ENCODE measurements at places on chromosomes 3 and 15. TPM values are rescaled to one million over a fixed set of nuclear protein-coding genes. Genes with fewer than 3 reads are reported as not detected.
A peak's percentile ranks its signal among the peaks of the same experiment; 100 is the strongest.

FOXB1 gene
- not detected for total RNA-seq

DNA sequence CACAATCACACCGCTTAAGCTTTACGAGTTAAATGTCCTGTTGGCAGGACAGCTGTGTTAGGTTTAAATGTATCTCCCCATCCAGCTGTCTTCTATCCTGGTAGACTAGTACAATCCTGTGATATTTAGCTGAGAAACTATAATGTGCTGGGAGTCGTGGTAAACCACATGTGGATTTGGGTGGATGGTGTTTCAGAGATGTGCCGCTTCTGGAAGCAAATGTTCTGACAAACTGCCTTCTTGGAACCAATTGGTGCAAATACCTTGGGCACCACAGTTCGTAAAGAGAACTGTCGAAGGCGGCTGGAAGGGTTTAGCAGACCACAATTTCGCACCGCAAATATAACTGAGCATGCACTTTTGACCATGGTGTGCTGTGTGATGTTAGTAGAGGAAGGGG lies 15.0 kb downstream of the SCG5 start:
- no peaks in the 10 kb centered on the region for H3K27me3 ChIP-seq
- no peaks in the 10 kb centered on the region for H3K36me3 ChIP-seq
- no peak overlapping the region for H3K4me3 ChIP-seq
- H3K27ac ChIP-seq: no peak overlapping the region
- peaks cover 1% of the 10 kb centered on the region for H3K4me1 ChIP-seq

DNA sequence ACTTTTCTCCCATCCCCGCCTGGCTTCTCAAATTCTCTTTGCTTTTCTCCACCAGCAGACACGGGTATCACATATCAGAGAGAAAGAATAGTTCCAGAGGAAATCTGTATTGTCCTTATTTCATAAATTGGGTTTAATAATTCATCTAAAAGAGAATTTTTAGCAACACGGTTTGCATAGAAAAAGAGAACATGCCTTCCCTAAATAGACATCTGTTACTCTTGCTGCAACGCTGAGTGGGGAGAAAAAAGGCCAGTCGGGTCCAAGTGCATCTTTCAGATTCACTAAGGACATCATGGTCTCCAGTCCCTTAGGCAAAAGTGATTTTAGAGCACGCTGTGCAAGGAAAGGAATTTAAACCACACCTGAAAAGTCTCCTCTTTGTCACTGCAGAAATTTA lies 201.3 kb downstream of the ABHD5 start:
- H3K4me3 ChIP-seq: no peak overlapping the region
- no peak overlapping the region for H3K27ac ChIP-seq
- H3K27me3 ChIP-seq: no peaks in the 10 kb centered on the region
- no peaks in the 10 kb centered on the region for H3K36me3 ChIP-seq
- peaks cover 10% of the 10 kb centered on the region for H3K4me1 ChIP-seq

CD200 gene
- 4.6 TPM for total RNA-seq

DNA sequence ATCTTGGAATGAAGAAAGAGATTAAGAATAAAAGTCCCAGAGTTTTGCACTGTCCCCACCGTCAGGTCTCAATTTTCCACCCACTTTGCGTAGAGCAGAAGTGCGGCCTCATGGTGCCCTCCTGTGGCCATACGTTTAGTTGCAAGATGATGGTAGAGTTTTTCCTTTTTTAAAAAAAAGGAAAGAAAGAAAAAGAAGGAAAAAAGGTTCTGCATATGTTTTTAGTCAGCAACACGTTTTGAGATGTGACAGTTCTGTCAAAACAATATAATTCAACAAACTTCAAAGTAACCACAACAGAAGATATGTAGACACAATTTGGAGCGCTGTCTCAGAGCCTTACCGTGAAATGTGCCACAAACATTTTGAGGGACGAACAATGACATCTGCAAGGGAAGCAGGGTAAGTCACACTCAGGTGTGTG lies 24.6 kb downstream of the EBLN2 start:
- H3K4me1 ChIP-seq: no peaks in the 10 kb centered on the region
- no peak overlapping the region for H3K4me3 ChIP-seq
- no peak overlapping the region for H3K27ac ChIP-seq
- peak; percentile 90 for DNase-seq

- DNase-seq: no peak
- no peaks in the 10 kb centered on the region for H3K27me3 ChIP-seq
- peaks cover 11% of the 10 kb centered on the region for H3K36me3 ChIP-seq
- H3K4me3 ChIP-seq: no peak overlapping the region
- H3K27ac ChIP-seq: no peak overlapping the region
Measured at GRCh38 chr3:194422188-194422587, 23.1 kb upstream of the GP5 start.

DNA sequence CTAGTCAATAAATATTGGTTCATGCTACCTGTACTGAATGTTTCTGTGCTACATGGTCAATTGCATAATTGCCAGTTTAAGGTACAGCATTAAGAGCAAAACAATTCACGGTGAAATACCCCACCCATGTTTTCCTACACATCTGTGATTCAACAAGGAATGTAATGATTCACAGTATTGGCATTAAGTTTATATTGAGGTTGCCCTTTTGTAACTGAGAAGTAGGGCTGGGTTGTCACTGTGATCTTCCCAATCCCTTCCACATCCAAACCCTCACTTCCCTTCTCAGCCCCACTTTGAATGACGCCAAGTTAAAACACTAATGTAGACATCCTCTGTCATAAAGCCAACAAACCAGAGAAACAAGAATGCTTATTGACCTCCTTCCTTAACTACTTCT lies 112.0 kb upstream of the TJP1 start:
- H3K36me3 ChIP-seq: no peaks in the 10 kb centered on the region
- no peak overlapping the region for H3K27ac ChIP-seq
- DNase-seq: no peak
- H3K4me1 ChIP-seq: peaks cover 2% of the 10 kb centered on the region

GRCh38 chr15:91908391-91908790 lies 54.9 kb downstream of the SLCO3A1 start:
- no peak overlapping the region for H3K27ac ChIP-seq
- no peak overlapping the region for H3K4me3 ChIP-seq
- H3K27me3 ChIP-seq: no peaks in the 10 kb centered on the region
- H3K36me3 ChIP-seq: no peaks in the 10 kb centered on the region
- H3K4me1 ChIP-seq: peaks cover 20% of the 10 kb centered on the region

- H3K36me3 ChIP-seq: peaks cover 22% of the 10 kb centered on the region
- H3K27ac ChIP-seq: peak overlapping the region; percentile 46
- H3K27me3 ChIP-seq: no peaks in the 10 kb centered on the region
Measured at GRCh38 chr3:143120716-143121240, 1.2 kb downstream of the CHST2 start.

GRCh38 chr3:42122261-42123011 lies 31.3 kb downstream of the TRAK1 start:
- H3K27me3 ChIP-seq: no peaks in the 10 kb centered on the region
- no peaks in the 10 kb centered on the region for H3K36me3 ChIP-seq
- no peak overlapping the region for H3K4me3 ChIP-seq
- no peaks in the 10 kb centered on the region for H3K4me1 ChIP-seq
- no peak for DNase-seq
- H3K27ac ChIP-seq: peak overlapping the region; percentile 65

- peak within 1 kb of the TSS; percentile 58 for H3K4me3 ChIP-seq
- peaks cover 17% of the 10 kb centered on the region for H3K4me1 ChIP-seq
- peaks cover 28% of the 10 kb centered on the region for H3K36me3 ChIP-seq
- DNase-seq: peak; percentile 89
- H3K27me3 ChIP-seq: no peaks in the 10 kb centered on the region
Measured at GRCh38 chr3:49813497-49814174, at the start of gene UBA7. Gene UBA7, minus strand, starts transcription at chr3:49813953. Its CDS starts 166 bp downstream, at chr3:49813787.

SLC24A5 gene
- total RNA-seq: not detected

- H3K4me3 ChIP-seq: no peak overlapping the region
- H3K36me3 ChIP-seq: no peaks in the 10 kb centered on the region
- no peak overlapping the region for H3K27ac ChIP-seq
- no peak for DNase-seq
Measured at GRCh38 chr15:60733196-60733595, 254.3 kb upstream of the ICE2 start.

DNA sequence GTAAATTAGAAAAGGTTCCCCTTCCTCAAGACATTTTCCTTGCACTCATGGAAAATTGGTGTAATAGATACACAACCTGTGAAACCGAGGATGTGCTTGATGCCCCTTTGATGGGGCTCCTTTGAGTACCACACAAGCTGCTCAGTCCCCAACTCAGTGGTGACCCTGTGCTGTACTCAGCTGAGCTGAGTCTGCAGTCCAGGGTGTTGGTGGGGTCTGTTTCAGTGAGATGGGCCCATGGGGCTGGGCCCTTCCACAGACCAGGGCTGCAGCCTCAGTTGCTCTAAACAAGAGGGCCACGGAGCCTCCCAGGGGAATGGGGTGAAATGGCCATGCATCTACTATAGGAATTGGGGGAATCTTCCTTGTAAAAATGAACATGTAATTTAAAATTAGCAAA lies 39.3 kb downstream of the KY start:
- no peak for DNase-seq
- H3K4me3 ChIP-seq: no peak overlapping the region
- peaks cover 13% of the 10 kb centered on the region for H3K4me1 ChIP-seq
- no peaks in the 10 kb centered on the region for H3K27me3 ChIP-seq
- no peaks in the 10 kb centered on the region for H3K36me3 ChIP-seq

DNA sequence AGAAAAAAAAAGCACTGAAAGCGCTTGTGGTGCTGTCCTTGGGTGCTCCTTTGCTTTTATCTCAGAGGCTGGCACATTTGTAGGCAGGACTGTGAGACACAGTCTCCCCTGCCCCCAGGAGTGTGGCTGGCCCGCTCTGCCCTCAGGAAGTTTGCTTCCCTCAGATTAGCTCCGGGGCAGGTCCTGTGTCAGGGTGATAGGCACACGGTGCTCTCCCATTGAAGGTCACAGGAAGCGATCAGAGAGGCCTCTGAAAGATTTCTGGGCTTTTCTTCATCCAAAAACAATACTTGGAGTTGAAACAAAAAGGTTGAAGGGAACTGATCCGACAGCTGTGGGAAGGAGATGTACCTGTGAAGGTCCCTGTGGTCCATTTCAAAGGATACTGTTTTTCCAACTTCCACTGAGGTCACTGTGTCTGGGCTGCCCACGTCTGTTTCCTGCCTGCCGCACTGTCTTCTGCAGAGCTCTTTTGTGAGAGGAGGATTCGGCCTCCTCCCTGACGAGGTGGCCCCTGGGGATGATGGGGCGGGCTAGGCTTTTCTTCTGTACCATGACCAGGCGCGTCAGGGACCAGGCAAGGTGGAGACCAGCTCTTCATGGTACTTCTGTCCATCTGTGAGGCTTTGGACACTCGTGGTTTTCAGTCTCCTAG lies 330.5 kb upstream of the CTDSPL start:
- H3K27me3 ChIP-seq: no peaks in the 10 kb centered on the region
- peaks cover 27% of the 10 kb centered on the region for H3K36me3 ChIP-seq
- H3K4me1 ChIP-seq: peaks cover 7% of the 10 kb centered on the region

- H3K4me3 ChIP-seq: no peak overlapping the region
- H3K36me3 ChIP-seq: no peaks in the 10 kb centered on the region
- DNase-seq: no peak
- no peaks in the 10 kb centered on the region for H3K27me3 ChIP-seq
- no peak overlapping the region for H3K27ac ChIP-seq
- H3K4me1 ChIP-seq: peaks cover 10% of the 10 kb centered on the region
Measured at GRCh38 chr3:177820683-177821316, 623.5 kb upstream of the TBL1XR1 start.

DNA sequence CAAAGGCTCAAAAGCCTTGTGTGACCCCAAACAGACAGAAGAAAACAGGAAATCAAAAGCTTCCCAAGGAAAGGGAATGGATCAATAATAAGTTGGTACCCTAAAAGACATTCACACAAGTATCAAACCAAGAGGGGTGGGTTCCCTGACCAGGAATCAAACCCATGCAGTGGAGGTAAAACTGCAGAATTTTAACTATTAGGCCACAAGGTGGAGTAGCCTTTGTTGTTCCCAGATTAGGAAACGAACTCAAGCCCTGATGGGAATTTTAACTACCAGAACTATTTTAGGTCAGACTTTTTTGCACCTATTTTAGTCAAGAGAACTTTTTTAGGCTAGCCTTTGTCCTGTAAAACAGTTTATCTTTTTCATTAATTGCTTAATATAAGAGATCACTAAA lies 31.4 kb downstream of the SETMAR start:
- no peak overlapping the region for H3K4me3 ChIP-seq
- no peaks in the 10 kb centered on the region for H3K36me3 ChIP-seq
- DNase-seq: no peak
- H3K27me3 ChIP-seq: no peaks in the 10 kb centered on the region
- peaks cover 4% of the 10 kb centered on the region for H3K4me1 ChIP-seq

DNA sequence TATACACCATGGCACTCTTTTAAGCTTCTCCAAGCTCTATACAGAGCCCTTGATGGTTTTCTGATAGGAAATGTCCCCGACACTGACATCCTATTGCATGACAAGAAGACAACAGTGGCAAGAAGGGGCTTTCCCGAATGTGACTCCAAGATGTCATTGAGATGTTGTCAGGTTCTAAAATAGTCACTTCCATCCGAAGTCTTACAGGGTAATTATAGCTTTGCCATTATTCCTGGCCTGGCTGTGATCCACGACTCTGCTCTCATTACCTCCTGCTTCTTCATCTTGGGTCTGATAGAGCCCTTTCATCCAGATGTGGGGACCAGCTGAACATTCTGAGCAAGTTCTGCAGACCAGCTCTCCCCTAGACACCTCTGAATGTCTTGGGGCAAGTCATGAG lies 40.6 kb upstream of the ADAMTS9 start:
- DNase-seq: no peak
- H3K4me3 ChIP-seq: no peak overlapping the region
- no peaks in the 10 kb centered on the region for H3K4me1 ChIP-seq
- no peaks in the 10 kb centered on the region for H3K36me3 ChIP-seq
- no peaks in the 10 kb centered on the region for H3K27me3 ChIP-seq
